ENCODE measurements at places on chromosomes 5 and 9. TPM values are rescaled to one million over a fixed set of nuclear protein-coding genes. Genes with fewer than 3 reads are reported as not detected.

DNA sequence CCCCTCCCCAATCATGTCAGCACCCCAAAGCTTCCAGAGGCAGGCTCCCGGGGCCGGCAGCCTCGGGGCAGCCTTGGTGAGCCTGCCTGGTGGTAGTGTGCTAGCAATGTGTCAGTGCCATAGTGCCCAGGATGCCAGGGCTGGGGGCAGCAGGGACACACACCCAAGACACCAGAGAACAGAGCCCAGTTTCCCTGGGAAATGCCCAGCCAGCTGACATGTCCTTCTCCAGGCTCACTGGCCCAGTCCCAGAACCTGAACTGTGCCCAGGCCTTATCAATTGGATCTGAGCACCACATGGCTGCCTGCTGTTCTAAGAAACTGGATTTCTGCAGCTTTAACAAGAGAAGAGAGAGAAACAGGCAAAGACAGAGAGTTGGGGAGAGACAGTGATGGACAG is 74.9 kb upstream of the LRRTM2 start:
- peak; percentile 56 for DNase-seq
- H3K27me3 ChIP-seq, result no peaks in the 10 kb centered on the region
- peaks cover 20% of the 10 kb centered on the region for H3K36me3 ChIP-seq
- H3K4me3 ChIP-seq, result no peak overlapping the region

DNA sequence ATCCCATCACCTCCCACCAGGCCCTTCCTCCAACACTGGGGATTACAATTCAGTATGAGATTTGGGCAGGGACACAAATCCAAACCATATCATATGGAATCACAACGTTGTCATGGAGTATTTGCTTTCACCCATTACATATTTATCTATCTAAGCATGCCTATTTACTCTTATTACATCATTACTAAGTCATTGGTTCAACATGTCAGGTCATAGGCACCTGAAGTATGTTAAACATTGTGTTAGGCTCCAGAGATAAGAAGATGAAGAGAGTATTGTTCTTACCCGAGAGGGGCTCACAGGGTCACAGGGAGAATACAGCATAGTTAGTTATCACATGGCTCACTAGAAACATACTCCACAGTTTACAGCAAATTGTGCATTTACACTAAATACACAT is 150.5 kb downstream of the TMEM161B start:
- no peak for DNase-seq
- H3K27me3 ChIP-seq, result no peaks in the 10 kb centered on the region
- no peaks in the 10 kb centered on the region for H3K4me1 ChIP-seq

The PCSK5 gene
- 2.4 TPM for polyA plus RNA-seq

The C9orf43 gene
- not detected for polyA plus RNA-seq

The GHR gene
- polyA plus RNA-seq, result 3.0 TPM

The HAVCR2 gene
- 6.4 TPM for polyA plus RNA-seq

Data from sigmoid colon (tissue), 7 donors.